Stimulated activated CD8-positive, alpha-beta memory T cell treated with anti-CD3 and anti-CD28 coated beads, Interleukin-4, amount 100 ng/mL, for 1 hour (primary cell): ENCODE measurements at places on chromosomes 7 and 10.

DNA sequence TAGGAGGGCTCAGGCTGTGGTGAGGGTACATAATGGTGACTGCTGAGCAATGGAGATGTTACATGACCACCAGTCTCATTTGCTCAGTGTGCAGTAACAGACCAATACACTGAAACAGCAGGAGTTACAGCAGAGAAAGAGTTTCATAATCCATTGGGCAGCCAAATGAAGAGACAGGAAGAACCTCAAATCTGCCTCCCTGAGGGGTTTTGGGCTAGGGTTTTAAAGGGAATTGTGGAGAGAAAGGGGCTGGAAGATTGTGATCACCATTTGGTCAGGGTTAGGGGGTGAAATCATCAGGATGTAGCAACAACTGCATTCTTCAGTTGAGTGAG is 838.3 kb downstream of the GRID1 start:
- DNase-seq: no peak

DNA sequence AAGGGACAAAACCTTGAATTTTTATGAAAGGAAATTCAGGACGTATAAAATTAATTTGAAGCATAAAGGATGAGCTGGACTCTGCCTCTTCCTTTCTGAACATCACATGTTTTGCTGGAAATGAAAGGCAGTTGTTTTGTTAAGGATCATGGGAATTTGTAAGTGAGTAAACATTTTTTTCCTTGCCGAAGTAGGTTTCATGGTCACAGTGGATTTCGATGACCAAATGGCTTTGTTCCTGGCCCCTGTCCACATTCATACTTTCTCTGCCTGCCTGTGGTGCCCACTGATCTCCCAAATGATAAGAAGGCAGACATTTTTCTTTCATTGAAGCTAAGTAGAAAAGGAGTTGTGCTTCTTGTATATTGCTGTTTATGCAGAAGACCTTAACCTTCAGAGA is 104.2 kb downstream of the ARID5B start:
- DNase-seq: no peak

- DNase-seq: no peak
Observed at GRCh38 chr10:66405566-66405965, 520.3 kb upstream of the LRRTM3 start.

DNA sequence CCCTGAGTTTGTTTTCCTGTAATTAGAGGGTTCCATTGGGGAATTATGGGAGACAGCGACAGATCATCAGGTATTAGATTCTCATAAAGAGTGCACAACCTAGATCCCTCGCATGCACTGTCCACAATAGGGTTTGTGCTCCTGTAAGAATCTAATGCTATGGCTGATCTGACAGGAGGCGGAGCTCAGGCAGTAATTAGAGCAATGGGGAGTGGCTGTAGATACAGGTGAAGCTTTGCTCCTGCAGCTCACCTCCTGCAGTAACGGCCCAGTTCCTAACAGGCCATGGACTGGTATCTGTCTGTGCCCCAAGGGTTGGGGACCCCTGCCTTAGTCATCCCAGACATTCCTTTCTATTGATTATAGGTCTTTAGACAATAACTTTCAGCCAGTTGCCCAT is 894 bp upstream of the ZSCAN21 start:
- no peak for DNase-seq

GRCh38 chr10:35394934-35395333 is 58.6 kb downstream of the CCNY start:
- DNase-seq: no peak

DNA sequence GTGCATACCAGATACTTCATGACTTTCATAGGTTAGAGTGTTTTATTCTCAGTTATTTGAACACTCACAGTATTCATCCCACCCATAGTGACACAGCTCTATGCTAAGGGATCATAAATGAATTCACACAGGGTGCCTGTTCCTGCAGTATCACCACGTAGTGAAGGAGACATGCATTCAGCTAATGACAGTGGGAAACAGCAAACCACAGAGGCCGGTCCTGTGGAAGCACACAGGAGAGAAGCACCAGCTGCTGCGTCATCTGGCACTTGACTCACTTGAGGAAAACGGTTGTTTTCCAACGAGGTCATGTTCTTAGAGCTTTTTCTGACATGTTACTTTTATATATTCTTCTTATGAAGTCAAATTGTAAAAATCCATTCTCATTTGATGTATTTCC is 73.0 kb downstream of the UBE3C start:
- no peak for DNase-seq

GRCh38 chr10:86556933-86557649 is 35.5 kb upstream of the WAPL start:
- DNase-seq: no peak

- DNase-seq: no peak
Observed at GRCh38 chr10:116723428-116724281, 18.7 kb downstream of the HSPA12A start.

- DNase-seq: no peak
Observed at GRCh38 chr10:20767028-20767427, 130.1 kb downstream of the NEBL start.

DNA sequence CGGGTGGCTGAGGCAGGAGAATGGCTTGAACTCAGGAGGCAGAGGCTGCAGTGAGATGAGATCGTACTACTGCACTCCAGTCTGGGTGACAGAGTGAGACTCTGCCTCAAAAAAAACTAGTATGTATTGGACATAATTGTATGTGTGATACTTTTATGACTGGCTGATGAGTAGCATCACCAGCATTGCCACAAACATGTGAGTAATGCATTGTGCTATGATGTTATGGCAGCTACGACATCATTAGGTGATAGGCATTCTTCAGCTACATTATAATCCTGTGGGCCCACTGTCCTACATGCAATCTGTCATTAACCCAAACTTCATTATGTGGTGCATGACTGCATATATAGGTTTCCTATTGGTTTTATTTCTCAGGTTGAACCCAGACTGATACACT is 352.4 kb downstream of the GALNT17 start:
- no peak for DNase-seq

GRCh38 chr7:41162612-41163011 is 540.3 kb downstream of the INHBA start:
- DNase-seq: no peak

- DNase-seq: no peak
Observed at GRCh38 chr10:14588084-14588937, 186.4 kb downstream of the FAM107B start.

- DNase-seq: no peak
Observed at GRCh38 chr10:89357975-89358374, 19.9 kb upstream of the IFIT1B start.

GRCh38 chr10:71998840-71999194 is 34.6 kb downstream of the CHST3 start:
- DNase-seq: no peak

GRCh38 chr7:43943417-43944187 is 17.4 kb downstream of the UBE2D4 start:
- DNase-seq: no peak

- no peak for DNase-seq
Observed at GRCh38 chr7:130494431-130494858, 2.6 kb downstream of the MEST start.

- no peak for DNase-seq
Observed at GRCh38 chr10:48274636-48275035, at the start of gene FRMPD2. Gene FRMPD2, minus strand, starts transcription at chr10:48274696. Its CDS starts 129 bp downstream, at chr10:48274567.

GRCh38 chr7:44134943-44135628 is 6.0 kb downstream of the MYL7 start:
- no peak for DNase-seq

DNA sequence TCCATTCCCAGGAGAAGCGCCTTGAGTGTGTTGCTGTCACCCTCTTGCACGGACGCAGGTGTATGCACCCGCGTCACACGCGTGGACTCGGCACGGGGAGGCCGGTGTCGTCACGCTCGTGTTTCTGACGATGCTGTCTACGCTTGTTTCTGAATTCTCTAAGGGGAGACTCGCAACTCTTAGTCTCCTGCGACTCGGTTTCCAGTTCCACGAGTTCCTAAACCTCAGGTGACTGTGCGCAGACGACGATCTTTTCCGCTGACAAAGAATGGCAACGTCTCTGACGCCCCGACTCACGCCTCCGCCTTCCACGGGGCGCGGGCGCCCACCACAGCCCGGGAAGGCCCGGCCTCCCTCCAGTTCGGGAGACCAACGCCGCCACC is 579 bp downstream of the IDI1 start:
- DNase-seq: no peak

DNA sequence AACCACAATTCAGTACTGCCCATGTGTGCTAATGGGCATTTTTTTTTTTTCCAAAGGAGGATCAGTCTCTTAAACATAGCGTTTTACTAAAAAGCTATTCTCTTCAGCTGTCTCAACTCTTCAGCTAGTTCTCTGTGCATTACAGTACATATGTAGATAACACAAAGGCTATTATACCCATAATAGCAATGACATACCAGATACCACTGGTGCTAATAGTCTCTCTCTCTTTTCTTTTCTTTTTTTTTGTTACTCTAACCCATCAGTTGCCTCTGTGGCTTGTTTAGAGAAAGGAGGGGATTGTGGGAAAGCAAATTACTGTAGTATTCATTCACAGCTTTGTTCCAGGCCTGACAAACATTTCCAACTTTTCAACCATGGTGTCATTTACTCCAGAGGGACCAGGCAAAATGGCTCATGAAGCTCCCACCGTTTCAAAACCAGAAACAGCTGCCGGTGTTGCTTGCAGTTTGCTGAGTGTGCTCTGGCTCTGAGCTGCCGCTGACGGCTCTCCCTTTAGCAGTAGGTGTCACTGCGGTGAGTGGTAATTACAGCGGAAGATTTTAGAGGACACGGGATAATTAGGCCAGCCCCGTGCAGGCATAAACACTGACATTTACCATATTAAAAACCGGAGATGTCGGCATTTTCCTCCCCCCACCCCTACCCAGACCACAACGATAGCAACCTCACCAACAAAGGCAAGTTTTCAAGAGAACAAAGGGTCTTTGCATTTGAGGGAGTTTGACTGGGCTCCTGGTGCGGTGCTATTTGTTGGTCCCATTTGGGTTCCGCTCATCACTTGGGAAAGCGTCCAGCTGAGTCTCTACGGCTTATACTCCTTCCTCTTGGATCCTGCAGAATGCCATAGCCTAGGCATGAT is 1005.5 kb downstream of the KCNMA1 start:
- DNase-seq: no peak

GRCh38 chr7:141076377-141076776 is 2.5 kb downstream of the TMEM178B start:
- DNase-seq: no peak

DNA sequence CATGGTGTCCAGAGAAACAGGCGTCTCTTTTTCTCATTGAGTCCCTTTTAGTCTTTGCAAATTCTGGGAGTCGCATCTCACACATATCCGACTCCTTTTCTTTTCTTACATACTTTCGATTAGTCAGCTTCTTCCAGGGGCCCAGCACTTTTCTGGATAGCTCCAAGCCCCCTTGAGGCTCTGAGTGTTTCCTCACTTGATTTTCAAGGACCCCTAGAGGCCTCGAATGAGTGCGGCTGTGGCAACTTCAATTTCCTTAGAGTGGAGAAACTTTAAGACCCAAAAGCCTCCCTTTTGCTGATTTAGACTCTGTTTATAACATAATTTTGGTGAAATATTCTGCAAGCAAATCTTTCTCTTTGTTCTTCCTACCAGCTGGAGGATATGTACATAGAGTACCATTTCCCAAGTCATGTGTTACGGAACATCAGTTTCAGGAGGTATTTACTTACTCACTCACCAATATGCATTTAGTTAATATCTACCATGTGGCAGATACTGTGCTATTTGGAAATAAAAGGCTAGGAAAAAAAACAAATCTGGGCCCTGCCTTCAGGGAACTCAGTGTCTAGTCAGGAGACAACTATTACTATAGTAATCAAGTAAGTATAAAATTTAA is 555.2 kb downstream of the REEP3 start:
- DNase-seq: no peak

DNA sequence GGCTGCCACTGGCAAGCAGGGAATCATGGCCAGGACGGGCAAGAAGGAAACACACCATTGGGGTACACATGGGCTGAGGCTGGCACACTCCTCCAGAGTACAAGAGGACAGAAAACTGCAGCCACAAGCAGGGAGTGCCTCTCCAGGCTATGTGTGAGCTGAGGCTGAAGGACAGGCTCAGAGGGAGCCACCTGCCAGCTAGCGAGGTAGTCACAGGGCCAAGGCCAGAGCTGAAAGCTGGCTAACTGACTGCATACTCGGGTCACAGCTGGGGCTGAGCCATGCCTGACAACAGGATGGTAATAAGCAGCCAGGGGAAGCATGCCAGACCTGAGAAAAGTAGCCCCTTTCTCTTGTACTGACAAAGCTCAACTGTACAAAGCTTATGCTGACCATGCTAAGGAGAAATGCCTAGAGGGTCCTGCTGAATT is 52.0 kb downstream of the KIF5B start:
- no peak for DNase-seq

GRCh38 chr7:131424219-131424822 is 96.6 kb downstream of the MKLN1 start:
- no peak for DNase-seq

DNA sequence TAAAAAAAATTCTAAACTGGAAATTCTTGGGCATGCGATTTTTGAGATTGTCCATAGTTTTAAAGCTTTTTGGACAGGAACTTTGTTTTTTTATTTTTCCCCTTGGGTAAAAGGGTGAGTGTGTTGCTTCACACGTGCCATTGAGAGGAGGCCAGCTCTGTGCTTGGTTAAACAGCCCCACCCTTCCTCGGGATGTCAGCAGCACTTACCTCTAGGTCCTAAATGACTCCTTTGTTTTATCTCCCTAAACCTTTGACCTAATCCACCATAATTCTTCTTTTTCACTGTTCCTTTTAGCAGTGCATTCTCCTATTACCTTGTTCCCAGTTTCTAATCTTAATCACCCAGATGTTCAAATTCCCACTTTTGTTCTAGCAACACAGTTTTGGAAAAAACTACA is 83.5 kb downstream of the SEMA3D start:
- no peak for DNase-seq

- no peak for DNase-seq
Observed at GRCh38 chr7:105402221-105403095, 13.7 kb upstream of the SRPK2 start.
